Pulmonary artery endothelial cell (primary cell): ENCODE measurements at places on chromosomes 6 and 20. TPM values are rescaled to one million over a fixed set of nuclear protein-coding genes. Genes with fewer than 3 reads are reported as not detected.

The COL9A1 gene
- not detected in 2 replicates for total RNA-seq

The FLRT3 gene
- total RNA-seq, result 0.07 and 0.18 TPM in 2 replicates

The IRF4 gene
- total RNA-seq, result 0.07 TPM in 1 of 2 replicates, not detected in the other

The MYT1 gene
- not detected in 2 replicates for total RNA-seq

The SGK2 gene
- 0.07 TPM in 1 of 2 replicates, not detected in the other for total RNA-seq

The SYNGAP1 gene
- total RNA-seq, result 1.5 and 2.2 TPM in 2 replicates

The C6orf15 gene
- total RNA-seq, result not detected in 2 replicates

The ECT2L gene
- not detected in 2 replicates for total RNA-seq
